A549 treated with DMSO at 1 μM for 4 hours (cell line): ENCODE measurements at places on chromosomes 7 and 10. TPM values are rescaled to one million over a fixed set of nuclear protein-coding genes. Genes with fewer than 3 reads are reported as not detected.

Gene VSTM4
- total RNA-seq: 0.27 to 0.62 TPM (median 0.48 TPM) in 5 replicates

Gene TFR2
- total RNA-seq: 2.3 to 3.1 TPM (median 2.6 TPM) in 5 replicates

Gene MMD2
- not detected in 5 replicates for total RNA-seq

Gene CPA5
- not detected in 5 replicates for total RNA-seq

Gene CHPF2
- 43.2 to 52.5 TPM (median 47.1 TPM) in 5 replicates for total RNA-seq

Gene RAPGEF5
- 0.10 to 0.18 TPM (median 0.17 TPM) in 5 replicates for total RNA-seq

Gene PKD2L1
- 0.06 to 0.16 TPM (median 0.08 TPM) in 5 replicates for total RNA-seq

Gene HACD1
- total RNA-seq: 32.1 to 69.7 TPM (median 58.0 TPM) in 5 replicates

Gene MYH16
- total RNA-seq: 0.64 to 1.3 TPM (median 0.88 TPM) in 5 replicates

Gene TAS2R5
- total RNA-seq: 0.37 to 0.81 TPM (median 0.46 TPM) in 4 of 5 replicates, not detected in the other

Gene NOS3
- 0.17 to 0.49 TPM (median 0.26 TPM) in 5 replicates for total RNA-seq

Gene GJD4
- total RNA-seq: not detected in 5 replicates

Gene SPOCK2
- 0.19 to 0.52 TPM (median 0.37 TPM) in 5 replicates for total RNA-seq

Gene UNC5B
- 0.57 to 0.87 TPM (median 0.71 TPM) in 5 replicates for total RNA-seq

Gene VSTM2A
- not detected in 5 replicates for total RNA-seq

Gene NAT16
- 0.09 to 0.28 TPM (median 0.17 TPM) in 5 replicates for total RNA-seq

Gene LLCFC1
- not detected in 5 replicates for total RNA-seq

Gene CALU
- total RNA-seq: 132 to 203 TPM (median 166 TPM) in 5 replicates

Gene NANOS1
- 2.4 to 3.1 TPM (median 2.8 TPM) in 5 replicates for total RNA-seq

Gene SUN3
- total RNA-seq: 0.46 TPM in 1 of 5 replicates, not detected in the others

Gene DLX5
- total RNA-seq: not detected in 5 replicates

Gene C10orf90
- 2.4 to 3.6 TPM (median 2.7 TPM) in 5 replicates for total RNA-seq

Gene CH25H
- 0.06 to 0.07 TPM in 2 of 5 replicates, not detected in the others for total RNA-seq

Gene DRGX
- total RNA-seq: 0.03 to 0.07 TPM (median 0.06 TPM) in 3 of 5 replicates, not detected in the others

Gene SMNDC1
- 45.1 to 57.7 TPM (median 50.5 TPM) in 5 replicates for total RNA-seq

Gene TAC1
- 0.09 to 0.13 TPM in 2 of 5 replicates, not detected in the others for total RNA-seq

Gene TUBAL3
- total RNA-seq: 0.30 to 0.52 TPM (median 0.33 TPM) in 5 replicates

Gene OR9A2
- not detected in 5 replicates for total RNA-seq

Gene GPR22
- not detected in 5 replicates for total RNA-seq
